ENCODE measurements at places on chromosomes 13 and 19.

DNA sequence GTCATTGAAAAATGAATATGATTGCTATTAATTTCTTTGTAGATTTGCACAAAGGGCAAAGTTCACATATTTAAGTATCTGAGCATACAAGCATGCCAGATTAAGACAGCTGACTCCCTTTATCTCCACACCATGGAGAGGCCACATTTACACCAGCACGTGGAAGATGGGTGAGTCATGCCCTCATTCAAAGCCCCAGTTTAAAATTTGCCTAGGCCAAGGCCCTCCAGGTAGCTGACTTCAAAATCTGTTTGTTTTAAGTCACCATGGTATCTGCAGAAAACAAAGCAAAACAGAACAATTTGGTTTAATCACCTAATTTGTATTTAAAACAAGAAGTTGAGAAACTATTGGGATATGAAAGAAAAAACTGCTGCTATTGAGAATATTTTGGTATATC, 109.2 kb downstream of the ESD start:
- DNase-seq: peak; percentile 63

- no peak for DNase-seq
Measured at GRCh38 chr19:46620267-46620666, 4.6 kb downstream of the PTGIR start.

DNA sequence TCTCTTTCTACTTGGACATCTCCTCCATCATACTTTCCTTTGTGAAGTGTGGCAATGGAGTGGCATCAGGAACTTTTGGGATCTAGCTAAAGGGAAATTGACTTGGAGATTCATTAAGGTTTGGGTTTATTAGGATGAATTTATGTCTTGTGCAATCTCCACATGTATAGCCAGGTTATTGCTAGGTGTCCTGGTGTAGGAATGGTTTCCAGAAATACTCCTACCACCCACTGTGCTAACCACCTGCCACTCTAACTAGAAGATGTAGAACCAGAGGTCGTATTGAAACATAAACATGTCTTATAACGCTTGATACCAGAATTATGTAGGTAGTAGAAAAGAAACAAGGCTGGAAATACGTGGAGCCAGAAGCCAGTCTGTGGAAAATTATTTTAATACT, 38.1 kb upstream of the MED4 start:
- DNase-seq: no peak

DNA sequence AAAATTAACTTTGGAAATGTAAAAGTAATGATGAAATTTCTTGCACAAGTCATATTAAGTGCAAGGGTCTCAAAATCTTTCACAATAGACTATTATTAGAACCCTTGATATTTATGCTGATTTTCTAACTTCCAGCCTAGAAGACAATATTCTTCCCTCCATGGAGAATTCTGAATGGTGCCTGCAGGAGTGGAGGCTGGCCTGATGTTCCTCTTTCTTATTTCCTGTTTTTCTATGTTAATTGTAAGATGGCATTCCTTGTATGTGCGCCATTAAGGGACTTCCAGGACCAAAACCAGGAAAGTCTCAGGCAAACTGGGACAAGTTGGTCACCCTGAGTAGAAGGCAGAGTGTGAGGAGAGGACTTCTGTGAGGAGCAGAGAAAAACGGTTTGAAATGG, 294.9 kb downstream of the DLEU7 start:
- DNase-seq: no peak

GRCh38 chr19:55005684-55006488, 32.2 kb downstream of the GP6 start:
- DNase-seq: peak; percentile 42

- no peak for DNase-seq
Measured at GRCh38 chr19:36488118-36488845, 1.1 kb downstream of the ZNF566 start.

DNA sequence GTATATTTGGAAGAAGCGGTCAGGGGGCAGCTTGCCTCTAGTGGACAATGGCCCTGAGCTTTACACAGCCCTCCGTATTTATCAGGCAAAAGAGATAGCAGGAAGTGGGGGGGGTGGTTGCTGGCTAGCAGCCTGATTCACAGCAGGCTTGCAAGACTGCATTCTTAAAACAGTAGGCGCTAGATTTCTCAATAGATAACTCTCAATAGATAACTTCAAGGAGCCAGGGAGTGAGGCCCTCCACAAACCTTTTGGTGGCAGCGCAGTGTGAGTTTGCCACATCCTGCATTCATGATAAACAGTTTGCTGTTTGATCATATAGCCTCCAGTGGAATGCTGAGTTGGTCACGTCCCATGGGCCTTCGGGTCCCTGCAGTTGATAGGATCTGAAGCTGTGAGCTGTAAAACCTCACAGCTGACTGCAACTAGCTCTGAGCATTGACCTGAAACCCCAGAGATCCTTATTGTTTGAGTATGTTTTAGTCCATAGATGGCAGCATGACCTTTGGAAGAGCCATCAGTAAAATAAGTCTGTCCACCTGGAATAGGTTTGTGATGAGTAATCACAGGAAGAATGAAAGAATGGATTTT, 12.2 kb downstream of the FPR3 start:
- DNase-seq: peak; percentile 56

DNA sequence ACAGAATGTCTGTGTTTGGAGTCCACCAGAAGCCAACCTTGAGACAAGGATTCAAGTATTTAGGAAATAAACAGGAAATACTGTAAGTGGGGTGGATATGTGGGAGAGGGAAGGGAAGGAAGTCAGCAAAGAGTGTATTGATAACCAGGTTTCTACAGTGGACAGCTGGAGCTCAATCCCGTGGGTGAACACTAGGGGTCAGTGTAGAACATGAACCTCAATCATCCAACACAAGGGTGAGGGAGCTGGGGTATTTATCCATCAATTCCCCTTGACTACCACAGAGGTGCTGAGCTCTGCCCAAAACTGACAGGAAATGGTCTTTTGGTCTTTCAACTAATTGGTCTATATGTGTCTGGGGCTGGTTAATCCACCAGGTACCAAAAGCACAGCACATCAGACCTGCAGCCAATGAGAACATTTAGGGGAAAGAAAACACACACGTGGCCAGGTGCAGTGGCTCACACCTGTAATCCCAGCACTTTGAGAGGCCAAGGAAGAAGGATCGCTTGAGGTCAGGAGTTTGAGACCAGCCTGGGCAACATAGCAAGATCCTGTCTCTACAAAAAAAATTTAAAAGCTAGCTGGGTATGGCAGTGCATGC, 5.6 kb upstream of the SYDE1 start:
- DNase-seq: peak; percentile 70

DNA sequence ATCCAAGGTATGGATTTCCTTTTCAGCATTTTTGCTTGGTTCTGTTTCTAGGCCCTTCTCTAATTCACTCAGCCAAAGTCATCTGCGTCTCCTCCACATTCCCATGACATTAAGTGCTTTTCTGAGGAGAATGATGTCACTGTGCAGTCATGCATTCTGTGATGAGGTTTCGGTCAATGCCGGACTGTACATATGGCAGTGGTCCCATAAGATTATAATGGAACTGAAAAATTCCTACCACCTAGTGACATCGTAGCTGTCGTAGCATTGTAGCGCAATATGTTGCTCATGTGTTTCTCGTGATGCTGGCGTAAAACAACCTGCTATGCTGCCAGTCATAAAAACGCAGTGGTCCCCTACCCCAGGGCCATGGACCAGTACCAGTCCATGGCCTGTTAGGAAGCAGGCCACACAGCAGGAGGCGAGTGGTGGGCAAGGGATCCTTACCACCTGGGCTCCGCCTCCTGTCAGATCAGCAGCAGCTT, 63.4 kb upstream of the TNFRSF19 start:
- DNase-seq: no peak

GRCh38 chr13:97116754-97117153, 105.4 kb upstream of the MBNL2 start:
- peak; percentile 42 for DNase-seq
